GM18507 (cell line): ENCODE measurements at places on chromosomes 4 and X.

- DNase-seq = no peak
Observed at GRCh38 chr4:109676886-109677285, 26.4 kb downstream of the CASP6 start.

DNA sequence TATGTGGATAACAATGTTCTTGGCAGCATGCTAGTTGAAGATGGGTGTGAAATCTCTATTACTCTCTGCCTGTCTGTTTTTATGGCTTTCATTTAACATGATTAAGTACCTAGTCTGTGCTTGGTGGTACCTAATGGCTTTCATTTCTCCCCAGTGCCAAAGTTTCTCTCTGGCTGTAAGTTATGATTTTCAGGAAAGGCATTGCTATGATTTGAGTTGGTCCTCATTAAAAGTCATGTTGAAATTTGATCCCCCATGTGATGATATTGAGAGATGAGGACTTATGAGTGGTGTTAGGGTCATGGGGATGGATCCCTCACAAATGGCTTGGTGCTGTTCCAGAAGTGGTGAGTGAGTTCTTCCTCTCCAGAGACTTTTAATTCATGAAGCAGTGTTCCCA, 162.4 kb upstream of the IL15 start:
- DNase-seq = no peak

DNA sequence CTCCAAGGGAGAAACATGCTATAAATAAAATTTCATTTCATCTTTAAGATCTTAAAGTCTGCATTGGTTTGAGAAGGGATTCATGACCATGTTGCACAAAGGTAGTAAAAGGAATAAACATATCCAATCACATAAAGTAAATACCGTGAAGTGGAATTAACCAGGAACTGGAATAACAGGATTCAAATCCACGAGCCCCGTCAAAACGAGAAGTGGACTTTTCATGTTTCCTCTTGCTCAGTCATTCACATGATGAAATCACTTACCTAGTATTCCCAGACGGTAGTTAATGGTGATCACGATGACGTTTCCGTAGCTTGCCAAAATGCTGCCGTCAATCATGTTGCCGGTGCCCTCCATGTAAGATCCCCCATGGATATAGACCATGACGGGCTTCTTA, 199.7 kb downstream of the NLGN4X start:
- no peak for DNase-seq

- DNase-seq = no peak
Observed at GRCh38 chrX:113275804-113276203, 435.2 kb upstream of the AMOT start.

DNA sequence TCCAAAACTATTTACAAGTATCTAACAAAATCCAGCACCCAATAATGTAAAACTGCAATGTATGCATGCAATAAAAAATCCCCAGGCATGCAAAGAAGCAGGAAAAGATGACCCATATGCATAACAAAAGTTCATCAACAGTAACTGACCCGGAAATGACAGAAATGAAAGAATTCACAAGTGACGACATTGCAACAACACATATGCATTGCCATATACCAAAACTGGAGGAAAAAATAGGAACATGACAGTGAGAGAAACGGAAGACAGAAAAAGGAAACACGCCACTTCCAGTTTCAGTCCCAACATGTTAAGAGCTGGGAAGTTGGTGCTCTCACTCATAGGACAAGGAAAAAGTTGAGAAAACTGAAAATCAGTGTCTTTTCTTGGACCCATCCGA, 154.6 kb downstream of the EVC2 start:
- DNase-seq = no peak

DNA sequence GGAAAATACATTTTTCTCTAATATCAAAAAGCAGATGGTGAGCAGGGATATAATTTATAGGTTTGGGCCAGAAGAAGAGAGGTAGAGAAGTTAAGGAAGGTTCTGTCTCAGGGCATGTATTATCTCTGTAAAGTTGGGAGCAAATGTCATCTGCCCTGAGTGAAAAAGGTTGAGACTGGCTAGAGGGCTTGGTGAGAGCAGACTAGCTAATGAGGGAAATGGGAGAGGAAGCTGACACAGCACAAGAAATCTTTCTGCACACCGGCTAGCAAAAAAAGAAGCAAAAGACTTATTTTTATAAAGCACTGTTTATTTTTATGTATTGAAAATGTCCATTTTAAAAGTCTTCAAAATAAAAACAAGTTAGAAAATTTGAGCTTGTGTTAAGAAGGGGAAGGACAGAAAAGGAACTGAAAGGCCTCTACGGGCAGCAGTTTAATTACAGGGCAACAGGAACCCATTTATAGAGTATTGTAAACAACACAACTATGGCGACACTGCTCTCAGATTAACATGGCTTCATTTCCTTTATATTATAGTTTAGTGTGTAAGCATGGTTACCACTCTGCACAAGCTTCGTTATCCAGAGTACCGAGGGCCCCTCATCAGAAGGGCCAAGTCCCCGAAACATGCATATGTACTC, 17.4 kb downstream of the CD40LG start:
- no peak for DNase-seq

DNA sequence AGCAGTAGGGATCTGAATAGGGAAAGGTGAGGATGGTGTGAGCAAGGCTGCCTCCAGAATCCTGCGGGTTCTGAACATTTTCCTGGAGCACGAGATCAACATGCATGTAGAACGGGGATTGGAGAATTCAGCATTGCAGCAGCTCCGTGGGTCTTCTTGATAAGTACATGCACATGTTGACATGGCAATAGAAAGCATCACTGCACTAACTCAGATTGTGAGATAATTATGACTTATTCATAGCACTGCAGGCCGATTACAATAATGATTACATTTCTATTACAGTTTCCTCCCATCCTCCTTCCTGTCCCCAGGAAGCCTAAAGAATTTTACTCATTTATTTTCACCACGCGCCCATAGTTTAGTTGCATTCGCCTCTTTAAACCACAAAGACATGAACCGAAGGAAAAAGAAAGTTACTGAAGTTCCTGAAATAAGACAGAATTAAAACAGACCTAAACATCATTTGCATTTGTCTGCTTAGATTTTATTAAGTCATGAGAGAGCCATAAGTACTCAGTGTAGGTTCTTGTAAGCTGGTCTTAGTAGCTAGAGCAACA, 61.3 kb upstream of the ARX start:
- no peak for DNase-seq
